ENCODE measurements at places on chromosomes 1 and 21.

GRCh38 chr1:159296706-159297375, 5.3 kb upstream of the FCER1A start:
- DNase-seq, result no peak

DNA sequence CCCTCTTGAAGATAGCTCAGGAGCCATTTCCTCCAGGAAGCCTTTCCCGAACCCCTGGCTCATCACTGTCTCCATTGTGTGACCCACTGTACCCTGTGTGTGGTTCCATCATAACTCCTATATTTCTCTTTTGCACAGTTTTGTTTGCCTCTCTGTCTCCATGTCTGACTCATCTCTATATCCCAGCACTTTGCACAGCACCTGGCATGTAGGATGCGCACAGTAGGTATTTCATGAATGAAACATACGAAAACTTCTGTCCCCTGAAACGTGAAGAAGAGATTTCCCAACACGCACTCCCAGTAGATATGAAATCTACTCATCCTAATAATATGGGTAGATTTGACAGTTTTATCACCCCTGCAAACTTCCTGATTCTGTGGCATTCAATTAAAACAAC, 275.2 kb downstream of the NFIA start:
- DNase-seq, result no peak

DNA sequence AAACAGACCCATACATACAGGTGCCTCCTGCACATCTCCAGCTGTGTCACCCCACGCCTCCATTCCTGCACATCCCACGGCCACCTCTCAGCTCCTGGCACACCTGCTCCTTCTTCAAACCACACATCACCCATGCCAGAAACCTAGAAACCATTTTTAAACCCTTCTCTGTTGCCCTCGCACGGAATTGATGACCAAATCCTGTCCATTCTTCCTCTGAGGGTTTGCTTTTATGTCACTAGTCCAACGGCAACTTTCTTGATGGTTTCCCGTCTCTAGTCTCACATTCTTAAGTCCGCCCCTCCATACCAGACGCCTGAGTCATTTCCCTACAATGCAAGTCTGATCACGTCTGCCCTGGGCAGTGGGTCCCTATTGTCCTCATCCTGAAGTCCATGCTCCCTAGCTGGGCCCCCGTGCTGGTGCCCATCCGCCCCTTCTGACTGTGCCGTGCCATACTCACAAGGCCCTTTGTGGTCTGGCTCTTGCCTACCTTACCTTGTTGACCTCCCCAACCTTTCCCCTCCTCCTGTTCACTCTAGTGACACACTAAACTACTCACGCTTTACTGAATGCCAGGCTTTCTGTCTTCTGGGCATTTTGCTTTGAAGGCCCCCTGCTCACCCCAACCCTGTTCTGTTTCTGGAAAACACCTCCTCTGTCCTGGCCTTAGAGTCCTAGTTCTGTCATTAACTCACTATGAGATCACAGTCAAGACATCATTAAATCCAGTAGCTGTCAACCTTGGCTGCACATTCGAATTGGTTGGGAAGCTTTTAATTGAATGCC, 17.6 kb downstream of the SLC2A1 start:
- peak; percentile 64 for DNase-seq

GRCh38 chr1:156420205-156421061, 51.4 kb downstream of the RHBG start:
- peak; percentile 57 for DNase-seq

GRCh38 chr1:29356663-29357062, 120.3 kb downstream of the PTPRU start:
- DNase-seq, result no peak

DNA sequence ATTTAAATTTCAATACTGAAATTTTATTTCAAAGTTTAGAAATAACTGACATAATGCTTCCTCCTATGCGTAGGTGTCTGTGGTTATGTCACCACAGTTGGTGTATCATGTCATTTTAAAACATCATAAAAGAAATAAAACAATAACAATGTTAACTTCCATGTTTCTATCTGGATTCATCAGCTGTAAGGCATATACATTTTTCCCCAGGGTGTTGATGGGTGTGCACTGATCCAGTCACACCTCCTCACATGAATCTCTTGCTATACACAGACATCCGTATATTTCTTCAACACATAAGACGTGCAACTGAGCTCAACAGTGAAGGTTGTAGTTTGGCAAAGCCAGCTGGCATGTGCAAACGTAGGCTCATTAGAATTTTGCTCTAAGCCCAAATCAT, 6.2 kb downstream of the KCNA3 start:
- peak; percentile 25 for DNase-seq

GRCh38 chr1:47967864-47968555, 29.2 kb downstream of the TRABD2B start:
- DNase-seq, result no peak

DNA sequence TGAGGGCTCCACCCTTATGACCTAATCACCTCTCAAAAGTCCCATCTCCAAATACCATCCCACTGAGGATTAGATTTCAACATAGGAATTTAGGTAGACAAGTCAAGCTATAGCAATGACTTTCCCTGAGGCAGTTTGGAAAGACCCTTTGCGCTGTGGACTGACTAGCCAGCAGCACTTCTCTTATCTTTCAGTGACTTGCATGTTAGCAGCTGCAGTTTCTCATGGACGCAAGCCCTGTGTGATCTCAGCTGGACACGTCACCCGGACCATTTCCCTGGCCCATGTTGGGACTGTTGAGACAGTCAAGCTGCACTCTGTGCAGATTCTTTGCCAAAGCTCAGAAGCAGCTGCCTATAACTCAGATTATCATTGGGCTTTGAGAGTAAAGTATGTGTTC, 408.1 kb upstream of the USP24 start:
- DNase-seq, result no peak

DNA sequence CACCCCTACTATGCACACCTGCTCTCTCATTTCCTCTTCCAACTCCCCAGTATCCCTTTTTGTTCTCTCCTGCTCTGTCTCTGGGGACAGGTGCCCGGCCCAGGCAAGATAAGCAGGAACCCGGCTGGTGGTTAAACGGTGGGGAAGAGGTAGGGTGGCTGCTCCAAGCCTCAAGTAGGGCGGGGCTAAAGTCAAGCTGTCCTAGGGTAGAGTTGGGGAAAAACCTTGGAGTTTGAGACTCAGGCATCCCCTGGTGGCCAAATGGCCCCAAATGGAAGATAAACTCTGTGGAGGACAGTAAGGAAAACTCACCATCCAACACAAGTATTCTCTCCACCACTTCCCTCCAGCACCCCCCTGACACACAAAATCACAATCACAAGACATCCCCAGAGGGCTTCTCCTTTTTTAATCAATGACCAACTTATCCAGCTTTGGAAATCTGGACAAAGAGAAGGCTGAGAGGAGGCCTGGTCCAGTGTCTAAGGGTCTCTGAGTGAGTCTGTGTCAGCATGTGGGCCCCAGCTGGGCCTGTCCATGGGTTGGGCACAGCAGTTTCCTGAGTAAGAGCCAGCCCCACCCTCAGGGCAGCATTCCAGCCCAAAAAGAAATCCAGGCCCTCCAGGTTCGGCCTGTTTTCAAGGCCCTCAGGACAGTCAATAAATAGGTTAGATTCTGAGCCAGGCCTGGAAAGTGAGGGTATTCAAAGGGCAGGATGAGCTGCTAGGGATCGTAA, 9.8 kb downstream of the POMGNT1 start:
- no peak for DNase-seq

DNA sequence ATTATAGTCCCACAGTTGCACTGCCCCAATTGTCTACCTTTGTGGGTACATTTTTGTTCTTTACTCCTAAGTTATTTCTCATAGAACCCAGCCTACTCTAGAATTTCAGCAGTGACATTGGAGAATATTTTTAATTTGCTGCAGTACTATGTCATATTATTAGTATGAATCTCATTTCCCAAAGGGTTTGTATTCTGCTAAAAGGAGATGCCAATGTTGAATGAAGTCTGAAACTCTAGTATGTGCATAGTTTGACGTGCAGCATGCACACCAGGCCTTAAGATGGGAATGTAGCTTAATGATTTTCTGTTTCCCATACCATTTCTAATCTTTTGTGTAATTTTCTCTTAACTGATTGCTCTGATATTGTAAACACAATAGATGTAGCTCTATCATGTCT, 10.5 kb upstream of the C1orf105 start:
- DNase-seq, result no peak

DNA sequence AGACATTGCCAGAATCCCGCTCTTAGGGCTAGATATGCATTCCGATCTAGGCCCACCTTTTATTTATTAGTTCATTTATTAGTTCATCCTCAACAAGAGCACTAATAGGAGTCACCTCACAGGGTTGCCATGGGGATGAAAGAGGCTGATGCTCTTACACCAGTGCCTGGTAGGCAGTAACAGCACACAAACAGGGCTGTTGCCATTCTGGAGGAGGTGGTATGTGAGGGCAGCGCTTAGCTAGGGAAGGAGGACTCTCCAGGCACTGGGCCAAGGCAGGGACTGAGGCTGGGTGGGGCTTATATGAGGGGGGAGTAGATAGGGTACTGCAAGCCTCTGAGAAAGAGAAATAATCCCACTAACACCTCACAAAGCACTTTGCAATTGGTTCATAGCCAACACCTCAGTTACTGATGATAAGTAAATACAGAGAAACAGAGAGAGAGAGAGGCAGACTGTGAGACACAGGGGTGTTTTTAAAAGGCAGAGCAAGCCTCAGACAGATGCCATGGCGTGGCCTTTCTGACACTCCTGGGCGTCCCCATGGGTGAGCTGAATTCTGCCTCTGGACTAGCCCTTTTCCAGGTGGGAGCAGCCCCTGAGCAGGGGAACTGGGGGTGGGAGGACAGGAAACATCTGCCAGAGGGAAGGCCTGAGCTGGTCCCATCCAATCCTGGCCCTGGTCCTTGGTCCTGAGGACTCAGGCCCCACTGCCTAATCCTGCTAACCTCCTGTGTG, 5.9 kb downstream of the FCGR2A start:
- DNase-seq, result no peak

DNA sequence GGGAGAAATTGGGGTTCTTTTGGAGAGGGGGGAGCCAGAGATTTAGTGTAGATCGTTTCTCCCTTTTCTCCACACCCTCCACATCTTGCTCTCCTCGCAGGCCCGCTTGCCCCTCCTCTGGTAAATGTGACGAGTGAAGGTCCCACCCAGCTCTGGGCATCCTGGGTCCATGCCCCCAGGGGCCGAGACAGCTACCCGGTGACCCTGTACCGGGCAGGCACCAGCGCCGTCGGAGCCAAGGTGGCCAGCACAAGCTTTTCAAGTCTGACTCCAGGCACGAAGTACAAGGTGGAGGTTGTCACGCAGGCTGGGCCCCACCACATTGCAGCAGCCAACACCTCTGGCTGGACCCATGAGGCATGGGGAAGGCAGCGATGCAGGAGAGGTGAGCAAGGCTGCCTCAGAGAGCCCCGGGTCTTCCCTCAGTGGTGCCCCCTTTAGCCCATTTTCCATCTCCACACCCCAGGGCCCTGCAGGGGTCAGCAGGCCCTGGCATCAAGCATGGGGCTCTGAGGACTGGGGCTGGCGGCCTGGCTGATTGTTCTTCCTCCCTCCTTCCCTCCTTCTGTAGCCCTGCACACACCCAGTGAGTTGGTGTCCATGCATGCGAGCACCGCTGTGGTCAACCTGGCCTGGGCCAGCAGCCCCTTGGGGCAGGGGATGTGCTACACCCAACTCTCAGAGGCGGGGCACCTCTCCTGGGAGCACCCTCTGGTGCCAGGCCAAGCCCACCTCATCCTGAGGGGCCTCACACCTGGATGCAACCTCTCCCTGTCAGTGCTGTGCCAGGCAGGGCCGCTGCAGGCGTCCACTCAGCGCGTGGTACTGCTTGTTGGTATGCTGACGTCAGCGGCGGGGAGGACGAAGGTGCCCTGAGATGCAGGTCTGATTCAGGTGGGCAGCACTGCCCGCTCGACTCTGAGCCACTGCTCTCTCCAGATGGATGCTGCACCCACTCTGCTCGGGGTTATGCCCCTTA, 16.4 kb upstream of the LGR6 start:
- DNase-seq, result no peak

DNA sequence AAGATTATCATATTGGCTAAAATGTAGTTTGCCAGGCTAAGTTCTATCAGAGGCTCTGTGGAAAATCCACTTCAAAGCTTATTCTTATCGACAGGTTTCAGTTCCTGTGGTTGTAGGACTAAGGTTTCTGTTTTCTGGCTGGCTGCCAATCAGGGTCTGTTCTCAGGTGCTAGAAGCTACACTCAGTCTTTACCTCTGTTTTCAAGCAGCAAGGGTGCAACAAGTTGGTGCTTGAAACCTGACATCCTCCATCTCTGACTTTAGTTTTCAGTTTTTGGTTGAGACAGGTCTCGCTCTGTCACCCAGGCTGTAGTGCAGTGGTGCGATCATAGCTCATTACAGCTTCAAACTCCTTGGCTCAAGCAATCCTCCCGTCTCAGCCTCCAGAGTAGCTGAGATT, 15.3 kb upstream of the TMCO2 start:
- peak; percentile 77 for DNase-seq

DNA sequence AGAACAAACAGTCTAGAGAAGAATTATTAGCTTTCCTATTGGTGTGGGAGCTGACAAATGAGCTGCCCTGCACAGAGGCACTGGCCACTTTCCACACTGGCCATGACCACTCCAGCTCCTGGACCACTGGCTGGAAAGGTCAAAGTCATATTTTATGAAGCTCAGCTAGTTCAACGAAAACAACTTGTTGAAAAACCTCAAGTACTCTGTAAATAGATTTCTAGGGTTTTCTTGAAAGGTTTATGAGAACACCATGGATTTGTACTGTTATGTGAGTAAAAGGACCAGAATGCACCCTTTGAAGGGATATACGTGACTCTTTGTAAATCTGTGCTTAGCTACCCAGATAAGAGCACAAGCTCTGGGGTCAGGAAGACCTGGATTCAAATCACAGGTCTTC, 54.5 kb upstream of the FGGY start:
- no peak for DNase-seq

DNA sequence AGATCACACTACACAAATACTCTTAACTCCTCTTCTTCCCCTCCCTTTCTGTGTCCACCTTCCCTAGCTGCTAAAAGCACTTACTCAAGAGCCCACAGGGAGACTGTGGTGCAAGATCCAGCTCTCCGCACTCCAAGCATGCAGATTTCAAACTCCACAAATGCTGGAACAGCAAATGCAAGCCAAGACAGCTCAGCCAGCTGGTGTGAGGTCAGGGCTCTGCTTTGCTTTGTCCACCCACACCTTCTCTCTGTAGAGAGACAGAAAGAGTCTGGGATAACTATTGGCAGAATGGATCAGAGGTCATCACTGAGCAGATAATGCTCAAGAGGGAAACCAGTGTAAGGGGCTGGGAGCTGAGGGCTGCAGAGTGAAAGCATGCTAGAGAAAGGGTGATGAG, 45.2 kb upstream of the DPT start:
- DNase-seq, result no peak

- no peak for DNase-seq
Observed at GRCh38 chr1:184291701-184292100, 95.1 kb upstream of the C1orf21 start.

DNA sequence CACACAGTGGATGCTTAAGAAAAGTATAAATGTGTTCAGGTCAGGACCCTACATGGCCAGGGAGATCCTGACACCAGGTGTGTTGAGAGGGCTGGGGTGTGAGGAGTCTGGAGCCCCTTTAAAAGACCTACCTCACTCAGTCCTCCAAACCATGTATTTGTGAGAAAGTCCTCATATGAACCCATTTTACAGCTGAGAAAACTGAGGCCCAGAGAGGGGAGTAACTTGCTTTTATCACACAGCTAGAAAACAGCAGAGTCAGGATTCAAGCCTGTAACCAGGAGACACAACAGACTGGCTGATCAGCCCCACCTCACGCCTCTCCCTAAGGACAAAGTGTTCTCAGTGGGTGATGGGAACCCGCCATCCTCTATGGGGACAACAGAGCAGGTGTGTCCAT, 706.7 kb downstream of the PTPRU start:
- no peak for DNase-seq

- no peak for DNase-seq
Observed at GRCh38 chr1:114040273-114041015, 61.2 kb downstream of the OLFML3 start.

Data from activated CD4-positive, alpha-beta memory T cell treated with anti-CD3 and anti-CD28 coated beads, Interleukin-2, amount 10 ng/mL, durations not matched to agents 7 days and 5 days (primary cell).